Activated CD4-positive, alpha-beta T cell treated with anti-CD3 and anti-CD28 coated beads, Interleukin-2, amount 10 ng/mL, durations not matched to agents 24 days and 14 days (primary cell): ENCODE measurements at places on chromosomes 3 and 15. TPM values are rescaled to one million over a fixed set of nuclear protein-coding genes. Genes with fewer than 3 reads are reported as not detected.
A peak's percentile ranks its signal among the peaks of the same experiment; 100 is the strongest.

DNA sequence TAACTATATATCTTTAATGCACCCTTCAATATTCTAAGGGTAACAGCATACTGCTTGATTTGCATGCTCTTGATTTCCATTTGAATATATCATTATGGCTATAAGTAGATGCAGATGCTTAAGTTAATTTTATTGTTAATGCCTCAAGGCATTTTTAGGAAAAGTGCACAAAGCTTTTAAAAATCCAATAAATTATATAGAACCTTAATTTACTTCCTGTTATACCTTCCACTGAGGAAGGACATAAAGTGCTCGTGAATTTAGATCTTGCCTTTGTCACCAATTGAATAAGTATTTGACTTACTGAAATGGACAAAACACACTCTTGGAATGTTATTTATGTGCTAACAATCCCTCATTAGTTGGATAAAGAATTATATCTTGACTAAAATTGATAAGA, 276.7 kb upstream of the CCDC54 start:
- H3K36me3 ChIP-seq: no peaks in the 10 kb centered on the region
- H3K27me3 ChIP-seq: no peaks in the 10 kb centered on the region
- no peaks in the 10 kb centered on the region for H3K4me1 ChIP-seq
- H3K4me3 ChIP-seq: no peak overlapping the region

POLQ gene
- total RNA-seq: 30.3 and 31.0 TPM in 2 replicates

GRK7 gene
- total RNA-seq: not detected in 2 replicates

- DNase-seq: no peak
- no peaks in the 10 kb centered on the region for H3K36me3 ChIP-seq
- H3K4me3 ChIP-seq: no peak overlapping the region
- no peaks in the 10 kb centered on the region for H3K27me3 ChIP-seq
These were observed 36.1 kb upstream of the PYDC2 start for GRCh38 chr3:191424881-191425280.

TUSC7 gene
- not detected in 2 replicates for total RNA-seq

DNA sequence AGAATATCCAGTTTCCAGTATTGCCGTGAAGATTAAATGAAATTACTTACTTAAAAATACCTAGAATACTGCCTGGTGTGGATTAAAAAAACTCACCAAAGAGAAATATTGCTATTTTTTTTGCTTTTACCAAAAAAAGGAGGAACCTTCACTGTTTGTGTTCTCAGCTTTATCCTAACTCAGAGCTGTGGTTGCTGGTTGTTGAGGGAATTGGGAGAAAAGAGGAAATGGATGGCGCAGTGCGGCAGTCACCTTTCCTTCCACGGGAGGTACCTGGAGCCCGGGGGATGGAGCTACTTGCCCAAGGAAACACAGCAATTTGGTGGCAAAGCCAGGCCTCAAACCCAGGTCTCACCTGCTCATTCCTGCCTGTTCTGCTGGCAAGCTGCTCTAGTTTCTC, 270.3 kb downstream of the RPLP1 start:
- H3K27me3 ChIP-seq: peaks cover 13% of the 10 kb centered on the region
- H3K4me1 ChIP-seq: peaks cover 75% of the 10 kb centered on the region
- no peak overlapping the region for H3K27ac ChIP-seq
- H3K36me3 ChIP-seq: no peaks in the 10 kb centered on the region
- no peak overlapping the region for H3K4me3 ChIP-seq

SHF gene
- total RNA-seq: 14.4 and 16.1 TPM in 2 replicates

DNA sequence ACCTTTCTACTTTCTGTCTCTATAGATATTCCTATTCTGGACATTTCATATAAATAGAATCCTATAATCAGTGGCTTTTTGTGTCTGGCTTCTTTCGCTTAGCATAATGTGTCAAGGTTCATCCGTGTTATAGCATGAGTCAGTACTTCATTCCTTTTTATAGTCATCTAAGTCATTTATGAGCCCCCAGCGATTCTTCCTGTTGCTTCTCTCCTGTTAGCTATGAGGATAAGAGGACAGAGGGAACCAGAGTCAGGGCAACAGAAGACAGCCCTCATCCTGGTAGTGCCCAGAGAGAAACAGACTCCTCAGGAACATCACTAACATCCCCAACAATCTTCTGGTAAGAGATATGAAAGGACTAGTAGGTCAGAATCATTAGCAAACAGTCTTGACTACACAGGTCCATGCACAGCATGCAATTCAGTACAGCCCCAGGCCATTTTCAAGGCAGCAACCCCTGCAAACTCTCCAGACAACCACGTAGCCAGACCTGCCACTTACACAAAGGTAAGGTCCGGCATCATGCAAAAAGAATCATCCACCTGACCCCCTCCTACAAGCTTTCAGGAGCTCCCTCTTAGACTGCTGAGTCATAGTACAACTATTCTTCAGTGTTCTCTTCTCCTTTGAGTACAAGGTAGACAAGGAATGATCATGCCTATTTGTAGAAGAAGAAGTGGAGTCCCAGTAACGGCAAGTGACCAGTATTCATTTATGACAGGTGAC, 91.5 kb downstream of the MYLK start:
- peaks cover 2% of the 10 kb centered on the region for H3K27me3 ChIP-seq
- H3K4me3 ChIP-seq: no peak overlapping the region
- DNase-seq: no peak
- H3K4me1 ChIP-seq: no peaks in the 10 kb centered on the region

CSTA gene
- total RNA-seq: not detected in 2 replicates

CYP8B1 gene
- not detected in 2 replicates for total RNA-seq

GRCh38 chr3:150784747-150785125, 21.8 kb upstream of the SIAH2 start:
- H3K27me3 ChIP-seq: peaks cover 4% of the 10 kb centered on the region
- no peak for DNase-seq
- H3K4me3 ChIP-seq: peak overlapping the region; percentile 49
- peaks cover 2% of the 10 kb centered on the region for H3K36me3 ChIP-seq
- peaks cover 46% of the 10 kb centered on the region for H3K4me1 ChIP-seq
- peak overlapping the region; percentile 86 for H3K27ac ChIP-seq

DNA sequence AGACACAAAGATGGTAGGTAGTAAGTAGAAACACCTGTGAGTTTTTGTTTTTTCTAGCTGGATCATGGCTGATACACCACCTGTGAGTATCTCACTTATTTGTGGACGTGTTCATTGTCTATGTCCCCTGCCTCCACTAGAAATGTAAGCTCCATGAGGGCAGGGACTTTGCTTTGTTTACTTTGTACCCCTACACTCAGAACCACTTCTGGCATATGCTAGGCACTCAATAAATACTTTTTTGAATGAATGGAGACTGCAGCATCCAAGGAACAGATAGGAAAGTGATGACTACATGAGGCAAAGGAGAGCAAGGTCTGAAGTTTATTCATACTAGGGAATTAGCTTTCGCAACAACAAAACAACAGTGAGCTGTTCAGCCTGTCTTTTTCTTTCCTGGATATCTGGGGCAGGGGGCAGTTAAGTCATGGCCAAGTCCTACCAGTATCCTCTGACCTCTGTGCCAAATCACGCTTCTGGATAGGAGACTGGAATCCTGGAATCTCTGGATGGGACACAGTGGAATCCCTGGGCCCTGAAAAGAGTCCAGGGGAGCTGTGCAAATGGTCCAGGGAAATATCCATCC, 11.6 kb upstream of the EPB42 start:
- no peak overlapping the region for H3K4me3 ChIP-seq
- H3K36me3 ChIP-seq: no peaks in the 10 kb centered on the region
- no peak overlapping the region for H3K27ac ChIP-seq
- H3K27me3 ChIP-seq: peaks cover 3% of the 10 kb centered on the region
- no peaks in the 10 kb centered on the region for H3K4me1 ChIP-seq
- DNase-seq: no peak

THAP10 gene
- total RNA-seq: not detected in 2 replicates

DNA sequence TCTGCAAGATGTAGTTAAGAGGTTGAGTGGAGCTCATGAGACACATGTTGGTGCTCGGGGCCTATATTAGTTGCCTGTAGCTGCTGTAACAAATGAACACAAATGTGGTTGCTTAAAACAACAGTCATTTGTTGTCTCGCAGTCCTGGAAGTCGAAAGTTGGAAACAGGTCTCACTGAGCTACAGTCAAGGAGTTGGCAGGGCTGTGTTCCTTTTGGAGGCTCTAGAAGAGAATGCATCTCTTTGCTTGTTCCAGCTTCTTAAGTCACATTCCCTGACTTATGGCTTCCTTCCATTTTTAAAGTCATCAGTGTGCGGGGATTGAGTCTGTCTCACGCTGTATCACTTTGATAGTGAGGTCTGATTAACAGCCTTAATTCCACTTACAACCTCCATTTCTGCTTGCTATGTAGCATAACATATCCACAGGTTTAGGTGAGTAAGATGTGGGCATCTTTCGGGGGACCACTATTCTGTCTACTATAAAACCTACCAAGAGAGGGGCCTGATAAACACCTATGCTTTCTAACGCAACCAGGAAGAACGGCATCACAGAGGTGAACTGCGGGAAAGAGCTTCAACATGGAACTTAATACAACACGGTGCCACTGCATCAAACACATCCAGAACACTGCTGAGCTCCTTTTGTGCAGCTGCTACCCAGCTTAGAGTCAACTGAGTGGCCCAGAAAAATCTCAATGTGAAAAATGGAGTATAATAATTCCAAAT, 119.4 kb downstream of the ATP10A start:
- peak; percentile 44 for DNase-seq
- no peaks in the 10 kb centered on the region for H3K27me3 ChIP-seq
- H3K27ac ChIP-seq: no peak overlapping the region

DNA sequence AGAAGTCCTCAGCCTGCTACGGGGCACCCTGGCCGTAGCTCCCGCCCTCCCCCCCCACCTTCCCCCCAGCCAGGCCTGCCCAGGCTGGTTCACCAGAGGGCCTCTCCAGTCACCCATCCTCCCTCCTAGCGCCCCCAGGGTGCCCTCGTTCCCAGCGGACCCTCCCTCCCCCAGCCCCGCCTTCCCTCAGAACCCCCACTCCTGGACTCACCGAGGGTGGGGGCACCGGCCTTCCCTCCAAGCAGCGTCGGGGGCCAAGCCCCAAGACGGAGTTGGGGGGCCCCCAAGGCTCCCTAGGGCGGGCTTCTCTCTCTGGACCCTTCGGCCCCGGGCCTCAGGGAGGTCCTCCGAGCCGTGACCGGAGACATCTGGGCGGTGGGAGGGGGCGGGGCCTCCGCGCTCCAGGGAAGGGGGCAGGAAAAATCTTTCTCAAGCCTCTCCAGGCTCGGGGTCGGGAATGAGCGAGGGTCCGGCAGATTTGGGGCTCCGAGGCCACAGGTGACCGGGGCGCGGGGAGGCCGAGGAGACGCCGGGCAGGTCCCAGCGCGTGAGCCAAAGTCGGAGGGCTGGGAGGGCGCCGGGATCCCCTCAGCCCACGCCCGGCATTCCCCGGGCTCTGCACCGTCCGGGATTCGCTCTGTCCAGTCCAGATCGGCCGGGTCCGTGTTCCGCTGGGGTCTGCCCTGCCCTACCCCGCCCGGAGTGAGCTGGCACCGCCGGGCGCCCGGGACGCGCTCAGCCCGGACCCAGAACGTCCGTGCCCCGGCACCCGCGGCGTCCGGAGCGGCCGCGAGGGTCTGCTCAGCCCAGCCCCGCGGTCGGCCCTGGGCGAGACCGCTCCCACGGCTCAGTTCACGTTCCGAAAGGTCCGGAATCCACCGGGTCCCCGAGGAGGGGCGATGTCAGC, 999 bp downstream of the INSYN1 start:
- H3K4me1 ChIP-seq: no peaks in the 10 kb centered on the region
- peaks cover 49% of the 10 kb centered on the region for H3K27me3 ChIP-seq
- H3K36me3 ChIP-seq: no peaks in the 10 kb centered on the region
- no peak overlapping the region for H3K27ac ChIP-seq
- no peak overlapping the region for H3K4me3 ChIP-seq

GRCh38 chr15:89301304-89302089, 33.1 kb downstream of the POLG start:
- H3K27ac ChIP-seq: peak overlapping the region; percentile 83
- peaks cover 75% of the 10 kb centered on the region for H3K36me3 ChIP-seq
- no peak for DNase-seq
- H3K4me1 ChIP-seq: peaks cover 37% of the 10 kb centered on the region
- no peaks in the 10 kb centered on the region for H3K27me3 ChIP-seq

PDZRN3 gene
- not detected in 2 replicates for total RNA-seq

- H3K4me3 ChIP-seq: no peak overlapping the region
- H3K36me3 ChIP-seq: no peaks in the 10 kb centered on the region
- no peaks in the 10 kb centered on the region for H3K4me1 ChIP-seq
- no peak for DNase-seq
These were observed 453.1 kb downstream of the GBE1 start for GRCh38 chr3:81308306-81308705.

DNA sequence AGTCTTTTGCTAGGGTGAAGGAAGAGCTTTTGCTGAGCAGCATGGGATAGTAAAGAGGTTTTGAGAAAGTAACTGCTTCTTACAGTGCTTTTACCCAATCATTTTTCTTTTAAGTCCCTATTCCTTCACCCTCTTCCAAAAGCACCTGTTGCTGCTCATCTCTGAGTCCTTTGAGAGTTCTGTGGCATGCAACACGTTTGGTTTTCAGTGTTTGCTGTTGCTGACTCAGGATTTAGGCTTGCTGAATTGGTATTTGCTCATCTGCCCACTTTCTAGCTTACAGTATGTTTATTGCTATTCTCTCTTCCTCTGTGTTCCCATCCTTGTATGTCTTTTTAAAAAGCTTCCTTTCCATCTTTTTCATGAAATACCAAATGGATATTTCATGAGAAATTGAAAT, 55.9 kb upstream of the THRB start:
- no peak overlapping the region for H3K27ac ChIP-seq
- H3K4me3 ChIP-seq: no peak overlapping the region
- no peaks in the 10 kb centered on the region for H3K4me1 ChIP-seq
- no peaks in the 10 kb centered on the region for H3K36me3 ChIP-seq
- H3K27me3 ChIP-seq: no peaks in the 10 kb centered on the region

GRCh38 chr15:80977627-80978036, 12.0 kb downstream of the MESD start:
- no peak overlapping the region for H3K4me3 ChIP-seq
- H3K4me1 ChIP-seq: peaks cover 33% of the 10 kb centered on the region
- peaks cover 49% of the 10 kb centered on the region for H3K36me3 ChIP-seq
- H3K27ac ChIP-seq: no peak overlapping the region

DNA sequence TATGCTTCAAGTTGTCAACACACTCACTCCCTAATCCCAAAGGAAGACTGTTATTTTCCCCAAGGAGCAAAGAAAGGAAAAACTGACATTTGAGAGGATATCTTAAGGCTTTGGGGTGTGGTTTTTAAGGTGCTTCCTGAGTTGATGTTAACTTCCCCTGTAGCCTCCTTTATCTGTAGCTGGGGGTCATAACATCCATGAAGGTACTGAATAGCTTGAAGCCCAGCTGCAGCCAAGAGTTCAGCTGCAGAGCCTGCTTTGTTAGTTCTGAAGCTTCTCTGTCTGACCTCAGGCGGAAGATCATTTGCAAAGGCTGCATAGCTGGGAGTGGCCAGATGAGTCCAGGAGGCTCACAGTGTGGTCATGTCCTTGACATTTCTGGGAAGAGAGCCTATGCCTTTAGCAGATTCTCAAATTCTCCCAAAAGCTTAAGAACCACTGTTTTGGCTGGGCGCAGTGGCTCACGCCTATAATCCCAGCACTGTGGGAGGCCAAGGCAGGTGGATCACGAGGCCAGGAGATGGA, 165.4 kb downstream of the SV2B start:
- peaks cover 26% of the 10 kb centered on the region for H3K27me3 ChIP-seq
- no peaks in the 10 kb centered on the region for H3K36me3 ChIP-seq
- H3K4me1 ChIP-seq: no peaks in the 10 kb centered on the region
- H3K4me3 ChIP-seq: no peak overlapping the region
- no peak for DNase-seq

KLHL40 gene
- not detected in 2 replicates for total RNA-seq

LTK gene
- total RNA-seq: not detected in 2 replicates
